CD4-positive, alpha-beta T cell treated with Interleukin-4 for 1 hour (primary cell): ENCODE measurements at places on chromosomes 5 and 9.

- DNase-seq, result no peak
Measured at GRCh38 chr5:127306036-127306435, 15.4 kb downstream of the MEGF10 start.

GRCh38 chr9:123450098-123450770 is 94.2 kb downstream of the CRB2 start:
- DNase-seq, result no peak

DNA sequence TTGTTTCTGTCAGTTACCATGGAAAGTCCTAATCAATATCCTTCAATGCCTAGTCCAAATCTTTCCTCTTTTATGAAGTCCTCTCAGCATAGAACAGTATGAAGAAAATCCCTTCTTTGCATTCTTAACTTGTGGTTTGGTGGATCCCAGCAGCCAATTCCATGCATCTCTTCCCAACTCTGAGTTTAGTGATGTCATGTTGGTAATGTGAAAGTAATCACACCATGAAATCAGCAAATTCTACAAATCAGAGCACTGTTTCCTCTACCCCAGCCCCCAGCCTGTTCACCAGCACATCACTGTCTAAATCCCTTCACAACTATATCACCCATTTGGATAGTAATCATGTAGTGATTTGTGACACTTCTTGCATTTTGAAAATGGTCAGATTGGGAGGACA is 4.7 kb upstream of the C1QTNF2 start:
- no peak for DNase-seq

- DNase-seq, result no peak
Measured at GRCh38 chr5:91177085-91177484, 206.0 kb downstream of the ARRDC3 start.

- DNase-seq, result no peak
Measured at GRCh38 chr9:94300470-94301301, 27.8 kb downstream of the NUTM2F start.
